ENCODE measurements at places on chromosomes 12 and 14. TPM values are rescaled to one million over a fixed set of nuclear protein-coding genes. Genes with fewer than 3 reads are reported as not detected.
A peak's percentile ranks its signal among the peaks of the same experiment; 100 is the strongest.

DNA sequence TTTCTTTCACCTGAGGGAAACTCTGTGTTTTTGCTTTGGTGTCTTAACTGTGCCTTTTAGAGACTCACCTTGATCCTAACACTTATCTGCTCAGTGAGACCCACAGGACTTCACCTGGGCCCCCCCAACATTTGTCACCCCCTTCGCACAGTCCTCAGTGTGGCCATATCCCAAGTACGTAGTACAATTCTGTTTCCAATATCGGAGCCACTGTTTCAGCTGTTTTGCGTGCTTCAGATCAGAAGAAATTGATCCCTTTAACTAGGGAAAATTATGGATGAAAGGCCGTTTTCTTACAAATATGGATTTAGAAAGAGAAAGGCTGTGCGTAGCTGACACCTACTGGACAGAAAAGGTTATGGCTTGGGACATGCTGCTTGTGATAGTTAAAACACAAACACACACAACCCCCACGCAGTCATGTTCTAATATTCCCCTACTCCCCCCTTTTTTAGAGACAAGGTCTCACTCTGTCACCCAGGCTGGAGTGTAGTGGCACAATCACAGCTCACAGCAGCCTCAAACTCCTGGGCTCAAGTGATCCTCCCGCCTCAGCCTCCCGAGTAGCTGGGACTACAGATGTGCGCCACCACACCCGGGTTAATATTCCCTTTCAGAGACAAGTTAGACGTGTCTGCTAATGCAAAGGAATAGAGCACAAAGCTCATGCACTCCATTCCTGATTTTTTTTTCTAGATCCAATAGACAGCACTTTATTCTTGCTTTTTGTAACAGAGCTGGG, 3.6 kb upstream of the SLC7A8 start:
- no peaks in the 10 kb centered on the region for H3K27me3 ChIP-seq
- no peaks in the 10 kb centered on the region for H3K36me3 ChIP-seq
- no peak for DNase-seq

The WBP11 gene
- 10.9 TPM for total RNA-seq

DNA sequence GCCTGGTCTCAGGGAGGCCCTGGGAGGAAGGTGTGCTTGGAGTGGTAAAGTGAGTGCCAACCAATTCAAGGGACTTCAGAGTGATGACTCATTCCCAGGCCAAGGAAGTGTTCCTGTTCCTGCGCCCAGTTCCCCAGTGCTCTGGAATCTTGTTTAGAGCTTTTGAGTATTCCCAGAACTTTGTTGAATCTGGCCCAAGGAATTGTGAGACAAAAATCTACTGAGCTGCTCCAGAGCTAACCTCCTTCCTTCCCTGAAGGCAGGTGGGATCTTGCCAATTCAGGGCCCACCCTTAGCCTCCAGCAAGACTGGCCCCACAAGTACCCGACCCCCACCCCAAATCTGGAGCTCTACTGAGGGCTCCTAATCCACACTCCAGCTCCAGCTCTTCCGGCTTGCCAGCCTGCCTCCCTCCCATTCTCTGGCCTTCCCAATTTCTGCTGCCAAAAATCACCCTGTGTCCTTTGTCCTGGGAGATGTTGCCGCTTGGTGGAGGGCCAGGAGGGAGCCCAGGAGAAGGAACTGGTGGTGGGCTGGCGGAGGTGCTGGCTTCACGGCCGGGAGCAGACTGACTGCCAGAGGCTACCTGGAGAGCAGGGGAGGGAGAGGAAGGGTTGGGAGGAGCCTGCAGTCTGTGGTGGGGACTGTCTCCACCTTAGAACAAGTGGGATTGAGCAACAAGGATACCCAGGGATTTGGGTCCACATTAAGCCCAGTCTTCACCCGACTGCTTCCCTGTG, 2.0 kb upstream of the ATN1 start:
- H3K27ac ChIP-seq = peak overlapping the region; percentile 89
- H3K4me1 ChIP-seq = peaks cover 43% of the 10 kb centered on the region
- H3K36me3 ChIP-seq = no peaks in the 10 kb centered on the region
- H3K4me3 ChIP-seq = peak overlapping the region; percentile 36
- no peaks in the 10 kb centered on the region for H3K27me3 ChIP-seq

DNA sequence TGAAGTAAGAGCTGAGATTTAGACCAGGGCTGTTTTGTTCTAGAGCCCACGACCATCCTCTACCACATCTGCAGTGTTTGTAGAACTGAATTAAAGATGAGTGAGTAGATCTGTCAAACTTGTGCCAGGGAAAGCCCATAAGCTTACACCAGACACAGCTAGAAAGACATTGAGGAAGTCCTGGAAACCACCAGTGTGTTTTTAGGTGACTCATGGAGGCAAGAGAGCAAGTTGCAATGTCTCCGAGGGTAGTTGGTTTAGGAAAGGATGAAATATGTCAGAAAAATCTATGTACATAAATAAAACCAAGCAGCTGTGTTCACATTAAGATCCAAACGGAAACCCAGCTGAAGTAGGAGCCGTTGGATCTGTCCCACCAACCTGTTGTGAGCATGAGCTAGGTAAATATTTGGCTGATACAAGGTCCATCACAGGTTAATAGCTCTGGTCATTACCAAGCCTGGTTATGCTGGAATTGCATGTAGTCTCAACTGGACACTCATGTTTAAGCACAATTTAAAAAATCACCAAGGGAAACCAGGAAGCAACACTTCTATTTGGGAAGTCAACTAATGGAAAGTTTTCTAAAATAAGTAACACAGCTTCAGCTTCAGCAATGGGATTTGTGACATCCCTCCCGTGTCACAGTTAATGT, 49.9 kb upstream of the PLEKHG3 start:
- no peaks in the 10 kb centered on the region for H3K36me3 ChIP-seq
- no peak for DNase-seq
- H3K4me3 ChIP-seq = no peak overlapping the region
- peak overlapping the region; percentile 69 for H3K27ac ChIP-seq
- H3K27me3 ChIP-seq = no peaks in the 10 kb centered on the region

- peaks cover 4% of the 10 kb centered on the region for H3K4me1 ChIP-seq
- H3K36me3 ChIP-seq = no peaks in the 10 kb centered on the region
- no peak for DNase-seq
- no peak overlapping the region for H3K27ac ChIP-seq
These were observed 38.2 kb downstream of the TMBIM6 start for GRCh38 chr12:49779581-49779980.

DNA sequence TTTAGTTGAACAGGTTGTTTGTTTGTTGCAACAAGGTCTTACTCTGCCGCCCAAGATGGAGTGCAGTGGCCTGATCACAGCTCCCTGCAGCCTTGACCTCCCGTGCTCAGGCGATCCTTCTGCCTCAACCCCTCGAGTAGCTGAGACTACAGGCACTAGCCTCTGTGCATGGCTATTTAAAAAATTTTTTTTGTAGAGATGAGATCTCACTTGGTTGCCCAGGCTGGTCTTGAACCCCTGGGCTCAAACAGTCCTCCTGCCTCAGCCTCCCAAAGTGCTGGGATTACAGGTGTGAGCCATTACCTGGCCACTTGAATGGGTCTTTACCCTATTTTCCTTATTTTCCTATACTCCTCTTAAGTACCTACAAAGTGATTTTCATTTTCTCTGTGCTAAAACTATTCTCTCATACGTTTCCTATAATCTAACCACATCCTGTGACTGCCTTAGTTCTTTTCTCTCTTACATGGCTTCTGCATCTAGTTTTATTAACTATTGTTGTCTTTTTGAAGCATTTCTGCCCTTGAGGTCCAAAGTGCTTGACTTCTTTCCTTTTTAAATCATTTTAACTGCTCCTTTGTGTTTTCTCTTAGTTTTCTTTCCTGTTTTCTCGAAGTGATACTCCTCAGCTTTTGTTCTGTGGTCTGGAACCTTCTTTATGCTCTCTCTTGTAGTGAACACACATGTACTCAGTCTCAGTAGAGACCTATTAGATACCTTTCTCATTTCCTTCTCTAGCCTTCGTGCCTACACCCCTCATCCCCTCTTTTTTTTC, 14.1 kb downstream of the GPX2 start:
- H3K4me1 ChIP-seq = peaks cover 19% of the 10 kb centered on the region
- peaks cover 39% of the 10 kb centered on the region for H3K36me3 ChIP-seq
